ENCODE measurements at places on chromosomes 6 and 20. TPM values are rescaled to one million over a fixed set of nuclear protein-coding genes. Genes with fewer than 3 reads are reported as not detected.

DNA sequence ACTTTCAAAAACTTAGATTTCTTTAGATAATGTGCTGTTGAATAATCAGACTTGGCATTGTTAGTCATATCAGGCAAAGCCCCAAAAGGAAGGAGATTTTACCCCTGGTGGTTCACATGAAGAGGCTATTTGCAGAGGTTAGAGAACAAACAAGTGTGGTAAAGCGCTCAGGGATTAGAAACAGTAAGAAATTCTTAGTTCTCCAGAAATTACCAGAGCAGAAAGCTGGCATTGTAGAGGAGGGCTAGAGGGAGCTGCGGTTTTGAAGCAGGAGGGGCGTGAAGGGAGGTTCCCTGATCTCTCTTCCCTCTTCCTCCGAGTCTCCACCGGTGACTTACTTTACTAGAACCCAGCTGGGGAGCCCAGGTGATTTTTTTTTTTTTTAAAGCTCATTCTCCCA, 10.2 kb downstream of the MYO6 start:
- DNase-seq: no peak

DNA sequence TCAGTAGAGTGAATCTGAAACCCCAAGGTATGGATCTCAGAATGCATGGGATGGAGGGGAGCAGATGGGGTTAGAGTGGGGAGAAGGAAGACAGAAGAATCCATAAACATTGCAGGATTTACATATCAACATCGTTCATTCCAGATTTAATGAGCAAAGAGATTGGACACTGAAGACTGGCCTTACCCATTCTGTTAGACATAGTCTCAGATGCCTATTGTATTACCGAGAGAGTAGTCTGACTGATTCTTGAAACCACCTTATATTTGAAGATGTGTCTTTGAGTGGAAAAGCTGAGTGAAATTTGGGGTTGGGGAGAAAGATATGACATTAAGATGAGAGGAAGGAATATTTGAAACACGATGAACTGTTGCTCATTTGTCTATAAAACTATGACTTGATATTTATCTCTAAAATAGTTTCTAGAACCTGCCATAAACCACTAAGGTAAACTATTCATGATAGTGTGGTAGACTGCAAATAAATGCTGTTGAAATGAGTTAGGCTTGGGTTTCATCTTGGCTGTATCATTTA, 5.7 kb downstream of the HLA-DRA start:
- DNase-seq: no peak

DNA sequence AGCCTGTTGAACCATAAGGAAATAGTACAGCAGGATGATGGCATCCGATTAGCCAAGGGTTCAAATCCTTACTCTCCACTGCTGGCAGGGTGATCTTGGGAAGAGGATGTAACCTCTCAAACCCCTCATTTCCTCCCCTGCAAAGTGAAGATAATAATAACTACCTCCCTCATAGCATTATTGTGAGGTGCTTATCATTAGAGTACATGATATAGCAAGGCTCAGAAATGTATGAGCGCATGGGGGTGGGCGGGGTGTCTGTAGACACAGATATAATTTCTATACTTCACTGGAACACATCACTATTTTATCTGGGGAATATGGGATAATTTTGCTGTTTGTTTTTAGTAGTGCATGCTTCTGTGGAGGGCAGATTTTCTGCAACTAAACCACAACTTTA, 89.8 kb upstream of the LAMP5 start:
- no peak for DNase-seq

GRCh38 chr20:10501402-10501801, 66.3 kb downstream of the SLX4IP start:
- DNase-seq: no peak

- DNase-seq: no peak
Measured at GRCh38 chr20:21301940-21302663, 1.0 kb upstream of the XRN2 start.

Gene C20orf202
- total RNA-seq: 0.73 TPM

- peak; percentile 75 for DNase-seq
Measured at GRCh38 chr20:17634661-17635331, 47.2 kb downstream of the RRBP1 start.

DNA sequence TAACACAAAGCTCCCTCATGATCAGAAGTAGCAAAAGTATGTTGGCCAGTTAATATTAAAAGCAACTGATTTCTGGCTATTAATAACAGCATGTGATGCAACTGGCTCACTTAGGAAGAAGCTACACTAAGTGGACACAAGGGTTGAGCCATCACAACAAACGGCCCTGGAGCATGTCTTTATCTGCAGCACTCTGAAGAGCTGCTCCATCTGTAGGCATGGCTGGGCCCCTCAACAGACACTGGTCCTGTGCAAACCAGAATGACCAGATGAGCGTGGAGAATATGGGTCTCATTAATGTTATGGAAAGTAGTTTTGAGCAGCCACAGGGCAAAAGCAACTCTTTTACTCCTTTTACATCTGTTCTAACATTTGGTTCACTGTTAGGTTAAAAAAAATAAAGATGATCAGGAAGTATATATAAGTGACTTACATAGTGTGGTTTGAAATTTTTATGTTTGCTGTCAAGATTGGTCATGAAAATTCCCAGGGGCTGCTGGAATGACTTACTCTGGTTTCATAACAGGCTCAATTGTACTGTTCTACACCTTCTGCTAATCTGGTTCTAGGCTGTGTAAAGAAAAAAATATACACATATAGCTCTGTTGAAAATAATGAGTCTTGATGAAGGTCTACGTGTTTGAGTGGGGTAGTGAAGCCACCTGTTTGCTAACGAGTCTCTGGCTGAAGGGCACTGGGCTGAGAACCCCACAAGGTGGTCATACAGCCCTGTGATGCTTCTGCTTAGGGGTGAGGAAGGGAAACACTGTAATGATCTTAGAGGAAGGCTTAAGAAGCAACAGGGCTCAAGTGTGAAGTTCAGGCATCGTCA, 58.1 kb downstream of the INSM1 start:
- DNase-seq: no peak

GRCh38 chr20:62902926-62903615, 23.2 kb downstream of the DIDO1 start:
- no peak for DNase-seq

Gene NUS1
- total RNA-seq: 29.0 TPM

Gene GSTA2
- total RNA-seq: not detected

Gene ARFGEF3
- 3.0 TPM for total RNA-seq

Gene SNAP25
- 26.1 TPM for total RNA-seq

Gene SAMD3
- 4.9 TPM for total RNA-seq

GRCh38 chr20:60465993-60466686, 507.9 kb downstream of the CDH26 start:
- DNase-seq: no peak

GRCh38 chr6:77463308-77463860, at the start of gene HTR1B:
TSS of gene HTR1B (minus strand) at chr6:77463491. CDS start at chr6:77463403, 88 bp downstream.
- DNase-seq: no peak

Gene DYNLRB1
- 120 TPM for total RNA-seq

Gene CD93
- total RNA-seq: 94.2 TPM

Gene NR2E1
- total RNA-seq: not detected

DNA sequence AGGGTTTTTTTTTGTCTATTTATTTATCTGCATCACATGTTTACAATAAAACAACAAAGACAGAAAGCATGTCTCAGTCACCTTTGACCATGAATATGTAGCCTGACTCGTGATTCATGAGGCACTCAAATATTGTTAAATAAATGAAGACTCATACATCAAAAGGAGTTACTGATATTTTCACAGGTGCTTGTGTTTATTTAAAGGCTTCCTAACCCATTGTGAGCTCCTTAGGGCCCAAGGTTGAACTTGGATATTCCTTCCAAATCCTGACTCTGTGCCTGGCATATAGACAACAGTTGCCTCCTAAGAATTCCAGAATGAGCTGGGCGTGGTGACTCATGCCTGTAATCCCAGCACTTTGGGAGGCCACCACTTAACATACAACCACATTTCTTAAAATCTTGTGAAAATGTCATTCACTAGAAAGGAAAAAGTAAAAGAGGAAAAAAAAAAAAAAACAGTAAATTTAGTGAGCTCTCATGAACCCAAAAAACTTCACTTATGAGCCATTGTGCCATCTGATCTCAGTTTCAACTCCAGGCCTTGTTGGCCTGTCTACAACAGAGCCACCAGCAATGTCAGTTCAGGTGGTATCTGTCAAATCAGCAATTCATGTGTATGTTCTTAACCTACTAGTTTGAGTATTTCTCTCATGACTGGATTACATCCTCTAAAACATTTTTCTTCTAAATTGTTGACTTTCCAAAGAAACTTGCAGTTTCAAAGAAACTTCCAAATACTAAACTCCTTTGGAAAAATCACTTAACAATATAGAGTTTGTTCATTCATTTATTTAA, 162.7 kb upstream of the MARCKS start:
- DNase-seq: no peak

Gene DLK2
- 3.3 TPM for total RNA-seq

GRCh38 chr20:61791995-61792394, 273.7 kb downstream of the TAF4 start:
- no peak for DNase-seq

Gene EYS
- total RNA-seq: not detected

GRCh38 chr20:46347841-46348803, 39.8 kb upstream of the CDH22 start:
- no peak for DNase-seq

Gene RBL1
- 0.51 TPM for total RNA-seq

- DNase-seq: peak; percentile 41
Measured at GRCh38 chr6:43723737-43724295, 36.2 kb upstream of the MRPS18A start.

- DNase-seq: no peak
Measured at GRCh38 chr20:41392295-41392694, 25.7 kb upstream of the EMILIN3 start.

GRCh38 chr6:34248198-34248726, 544 bp downstream of the SMIM29 start:
- DNase-seq: peak; percentile 75

- no peak for DNase-seq
Measured at GRCh38 chr6:42239333-42239732, 21.7 kb upstream of the MRPS10 start.

GRCh38 chr6:26394289-26394688, 7.8 kb upstream of the BTN3A1 start:
- DNase-seq: no peak

Gene ATG5
- 81.5 TPM for total RNA-seq

- no peak for DNase-seq
Measured at GRCh38 chr6:155103816-155104366, 108.8 kb downstream of the TIAM2 start.

DNA sequence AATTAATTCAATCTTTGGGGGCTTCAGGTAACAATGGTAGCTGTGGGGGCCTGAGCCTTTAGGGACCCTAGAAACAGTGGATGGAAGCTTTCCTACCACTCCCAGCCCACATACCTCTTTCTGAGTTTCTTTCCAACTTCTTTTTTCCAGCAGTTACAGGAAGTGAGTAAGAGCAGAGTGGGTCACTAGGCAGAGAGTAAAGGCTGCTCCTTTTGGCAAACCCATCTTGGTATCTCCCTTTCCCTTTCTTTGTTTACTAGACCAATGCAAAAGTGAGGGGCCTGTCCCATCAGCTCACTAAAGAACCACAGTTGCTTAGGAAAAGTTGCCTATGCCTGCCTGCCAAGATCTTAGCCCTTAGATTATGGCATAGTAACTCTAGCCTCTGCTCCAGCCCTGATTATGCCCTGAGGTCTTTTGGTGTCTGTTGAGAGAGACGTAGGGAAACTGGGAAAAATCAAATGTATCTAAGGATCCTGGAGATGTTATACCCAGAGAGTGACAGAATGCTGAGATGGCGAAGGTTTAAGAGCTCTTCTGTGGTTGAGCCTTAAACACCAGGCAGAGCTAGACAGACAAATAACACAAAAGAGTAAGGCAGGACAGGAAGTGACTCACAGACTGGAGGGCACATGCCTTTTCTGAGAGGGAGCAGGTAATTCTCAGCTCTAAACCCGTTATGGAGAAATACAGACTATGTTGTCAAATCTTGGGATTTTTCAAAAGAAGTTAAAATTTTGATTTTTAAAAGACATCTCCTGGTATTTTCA, 31.3 kb downstream of the TRMT6 start:
- DNase-seq: no peak

DNA sequence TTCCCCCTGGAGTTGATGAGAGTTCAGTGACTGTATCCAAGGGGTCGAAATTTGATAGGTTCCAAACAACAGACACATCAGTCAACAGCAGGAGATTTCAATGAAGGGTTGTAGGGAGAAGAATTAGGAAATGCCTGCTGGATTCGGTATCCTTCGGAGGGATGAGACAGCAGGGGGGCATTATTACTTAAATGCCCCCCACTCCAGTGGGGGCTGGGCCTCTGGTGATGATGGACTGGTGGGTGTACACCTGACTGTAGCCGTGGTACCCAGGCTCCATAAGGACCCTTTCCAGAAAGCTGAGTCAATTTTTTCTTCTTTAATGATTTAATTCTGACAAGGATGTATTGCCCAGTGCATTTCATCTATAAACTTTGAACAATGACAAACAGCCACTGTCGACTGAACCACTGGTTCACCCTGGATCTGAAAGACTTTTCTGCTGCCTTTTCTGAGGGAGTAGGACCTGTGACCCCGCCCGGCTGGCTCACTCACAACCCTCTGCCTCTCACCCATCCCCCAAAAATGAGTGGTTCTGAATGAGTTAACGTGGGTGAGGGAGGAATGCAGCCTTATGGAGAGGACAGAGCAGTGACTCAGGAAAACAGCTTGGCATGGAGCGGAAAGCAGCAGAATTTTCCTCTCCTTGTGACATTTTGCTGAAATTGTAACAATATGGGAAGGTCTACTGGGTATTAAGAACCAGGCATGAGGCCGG, 41.0 kb downstream of the ZMYND8 start:
- DNase-seq: peak; percentile 49

Gene SMLR1
- not detected for total RNA-seq

Gene GPR63
- total RNA-seq: 2.4 TPM

Gene KCNK15
- total RNA-seq: 1.4 TPM

DNA sequence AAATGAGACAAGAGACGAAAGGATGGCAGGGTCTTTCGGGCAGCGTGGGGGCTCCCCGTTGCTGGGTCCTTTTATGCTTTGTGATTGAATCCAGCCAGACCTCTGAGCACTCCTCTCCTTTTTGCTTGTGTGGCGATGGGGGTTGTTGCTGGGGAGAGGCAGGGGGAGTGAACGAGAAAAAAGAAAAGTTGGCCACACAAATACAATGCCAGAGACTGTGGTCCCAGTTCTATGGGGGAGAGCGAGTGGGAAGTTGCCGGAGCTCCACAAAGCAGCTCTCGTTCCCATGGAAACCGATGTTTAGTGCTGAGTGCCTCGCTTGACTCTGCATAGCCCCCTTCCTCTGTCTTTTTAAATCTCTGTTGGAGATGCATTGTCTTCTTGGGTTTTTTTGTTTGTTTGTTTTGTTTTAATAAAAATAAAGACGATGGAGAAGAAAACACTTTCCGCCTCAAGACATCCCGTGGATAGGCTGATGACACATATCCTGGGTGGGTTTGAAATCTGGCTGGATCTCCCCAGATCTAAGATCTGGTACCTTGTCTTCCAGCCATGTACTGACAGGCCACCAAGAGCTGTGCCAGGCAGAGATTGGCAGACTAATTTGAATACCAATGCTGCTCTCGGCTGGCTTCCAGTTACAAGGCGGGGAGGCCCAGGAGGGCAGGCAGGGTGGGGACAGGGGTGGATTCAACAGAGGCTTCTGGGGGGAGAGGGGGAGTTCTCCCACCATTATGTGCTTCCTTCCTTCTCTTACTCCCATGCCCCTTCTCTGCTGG, 529.3 kb downstream of the QKI start:
- no peak for DNase-seq

GRCh38 chr6:56841751-56842150, 113.2 kb upstream of the BEND6 start:
- no peak for DNase-seq

- DNase-seq: no peak
Measured at GRCh38 chr6:144723431-144723830, 438.3 kb downstream of the UTRN start.

- peak; percentile 32 for DNase-seq
Measured at GRCh38 chr6:134317471-134318131, at the start of gene SGK1. TSS of gene SGK1 (minus strand) at chr6:134318112. CDS start at chr6:134317460, 652 bp downstream.

GRCh38 chr20:1019344-1019743, 17.2 kb upstream of the RSPO4 start:
- no peak for DNase-seq
